ENCODE measurements at places on chromosomes 16 and 17. TPM values are rescaled to one million over a fixed set of nuclear protein-coding genes. Genes with fewer than 3 reads are reported as not detected.

DNA sequence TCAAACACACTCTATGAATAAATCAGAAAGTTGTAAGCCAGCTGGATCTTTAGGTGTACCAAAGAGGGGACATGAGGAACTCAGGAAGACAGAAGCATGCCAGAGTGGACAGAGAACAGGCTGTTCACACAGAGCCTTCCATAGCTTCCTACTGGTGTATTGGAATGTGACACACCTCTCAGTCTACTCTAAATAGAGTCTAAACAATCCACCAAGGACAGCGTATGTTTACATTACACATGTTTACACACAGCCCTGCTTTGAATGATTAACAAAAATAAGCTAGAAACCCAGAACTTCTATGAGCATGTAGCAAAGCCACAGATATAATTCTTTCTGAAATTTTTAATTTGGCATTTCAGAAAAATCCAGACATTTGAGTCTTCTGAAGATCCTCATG, 1279.0 kb upstream of the CDH8 start:
- no peaks in the 10 kb centered on the region for H3K36me3 ChIP-seq
- no peak overlapping the region for H3K27ac ChIP-seq
- H3K27me3 ChIP-seq = no peaks in the 10 kb centered on the region

GRCh38 chr17:46769531-46770438, 48.7 kb downstream of the WNT3 start:
- peaks cover 11% of the 10 kb centered on the region for H3K4me1 ChIP-seq
- no peaks in the 10 kb centered on the region for H3K36me3 ChIP-seq
- H3K27me3 ChIP-seq = no peaks in the 10 kb centered on the region
- no peak overlapping the region for H3K27ac ChIP-seq
- DNase-seq = no peak
- H3K4me3 ChIP-seq = no peak overlapping the region

DNA sequence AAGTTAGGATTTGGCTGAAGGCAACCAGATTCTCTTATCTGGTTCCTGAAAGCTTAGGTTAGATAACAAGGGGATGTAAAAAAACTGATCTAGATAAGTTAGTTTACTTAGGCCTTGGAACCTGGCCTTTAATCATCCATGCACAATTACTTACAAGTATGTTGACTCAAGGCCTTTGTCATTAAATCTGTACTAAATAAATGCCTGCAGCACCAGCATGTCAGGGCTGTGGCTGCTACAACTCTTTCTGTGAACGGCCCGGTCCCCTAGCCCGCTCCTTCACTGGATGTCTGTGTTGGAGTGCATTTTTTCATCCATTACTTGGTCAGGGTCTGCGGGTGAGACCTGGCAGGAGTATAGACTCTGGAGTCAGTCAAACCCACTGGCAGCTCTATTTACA, 48.4 kb upstream of the ALDH3A1 start:
- DNase-seq = no peak
- peaks cover 28% of the 10 kb centered on the region for H3K36me3 ChIP-seq
- H3K27ac ChIP-seq = no peak overlapping the region
- no peak overlapping the region for H3K4me3 ChIP-seq
- no peaks in the 10 kb centered on the region for H3K27me3 ChIP-seq
- peaks cover 8% of the 10 kb centered on the region for H3K4me1 ChIP-seq

CDH15 gene
- not detected for total RNA-seq

DNA sequence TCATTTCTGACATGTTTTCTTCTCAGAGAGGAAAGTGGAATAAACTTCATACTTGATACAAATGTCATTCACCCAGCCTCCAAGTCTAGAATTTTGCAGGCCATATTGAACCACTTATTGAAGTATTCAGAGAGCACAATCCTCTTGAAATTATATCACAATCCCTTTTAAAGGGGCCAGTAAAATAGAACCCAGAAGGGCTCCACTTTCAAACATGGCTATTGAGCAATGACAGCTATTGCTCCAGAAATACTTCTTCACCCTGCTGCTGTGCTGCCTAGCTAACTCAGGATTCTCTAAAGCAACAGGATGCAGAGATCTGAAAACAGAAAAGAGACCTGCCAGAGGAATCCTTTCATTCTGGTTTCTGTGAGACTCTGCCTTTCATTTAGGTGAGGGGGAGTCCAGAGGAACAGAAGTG, 275.0 kb upstream of the CDH5 start:
- H3K4me3 ChIP-seq = no peak overlapping the region
- DNase-seq = no peak

UNC45B gene
- not detected for total RNA-seq

DNA sequence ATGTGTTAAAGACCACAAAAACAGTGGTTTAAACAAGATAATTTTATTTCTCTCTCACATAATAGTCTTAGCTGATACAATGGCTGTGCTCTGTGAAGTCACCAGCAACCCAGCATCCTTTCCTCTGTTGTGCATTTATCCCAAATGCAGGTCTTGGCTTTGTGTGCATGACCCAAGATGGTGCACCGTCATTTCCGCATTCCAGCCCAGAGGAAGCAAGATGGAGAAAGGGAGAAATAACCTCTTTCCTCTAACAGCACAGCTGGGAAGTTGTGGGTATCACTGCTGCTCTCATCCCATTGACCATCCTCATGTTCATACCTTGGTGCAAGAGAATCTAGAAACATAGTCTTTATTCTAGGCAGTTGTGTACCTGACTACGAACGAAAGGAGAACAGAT, 21.8 kb downstream of the TMC5 start:
- no peak overlapping the region for H3K27ac ChIP-seq
- no peaks in the 10 kb centered on the region for H3K27me3 ChIP-seq
- H3K4me1 ChIP-seq = no peaks in the 10 kb centered on the region
- no peak for DNase-seq
- H3K4me3 ChIP-seq = no peak overlapping the region
- H3K36me3 ChIP-seq = no peaks in the 10 kb centered on the region

- no peak within 1 kb of the TSS for H3K4me3 ChIP-seq
- H3K4me1 ChIP-seq = peaks cover 10% of the 10 kb centered on the region
- H3K36me3 ChIP-seq = no peaks in the 10 kb centered on the region
- DNase-seq = peak; percentile 79
Measured at GRCh38 chr17:29005936-29006511, at the start of gene SEZ6. Gene SEZ6 (minus strand): TSS chr17:29006033. CDS start chr17:29005869, 164 bp downstream.

DNA sequence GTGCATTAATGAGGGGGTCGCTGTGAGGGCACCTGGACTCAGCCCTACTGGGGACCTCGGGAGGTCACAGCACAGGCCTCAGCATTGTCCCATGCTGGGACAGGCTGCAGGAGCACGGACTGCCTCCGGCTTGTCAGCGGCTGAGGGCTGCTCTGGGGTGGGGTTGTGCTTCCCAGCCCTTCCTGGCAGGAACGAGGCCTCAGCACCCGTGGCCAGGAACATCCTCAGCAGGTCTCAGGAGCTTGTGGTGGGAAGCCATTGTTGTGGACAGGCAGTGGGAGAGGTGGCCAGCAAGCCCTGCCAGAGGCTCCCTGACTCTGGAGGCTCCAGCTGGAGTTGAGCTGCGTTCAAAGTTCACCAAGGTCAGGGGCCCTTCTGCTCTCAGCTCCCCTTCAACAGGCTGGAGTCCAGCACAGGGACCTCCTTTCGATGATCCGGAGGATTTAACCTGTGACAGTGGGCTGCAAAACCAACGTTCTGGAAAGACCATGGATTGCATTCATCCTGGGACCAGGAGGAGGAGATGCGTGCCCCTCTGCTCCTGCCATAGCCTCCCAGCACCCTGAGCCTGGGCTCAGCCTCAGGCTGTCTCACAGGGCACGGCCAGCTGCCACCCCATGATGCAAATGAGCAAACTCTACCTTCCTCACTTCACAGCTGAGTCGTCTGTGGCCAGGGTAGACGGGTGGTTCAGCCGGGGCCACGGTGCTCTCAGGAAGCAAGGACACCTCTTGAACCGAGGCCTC, 32.6 kb downstream of the FOXL1 start:
- no peak overlapping the region for H3K27ac ChIP-seq
- H3K27me3 ChIP-seq = no peaks in the 10 kb centered on the region
- no peak for DNase-seq
- H3K4me3 ChIP-seq = no peak overlapping the region
- H3K4me1 ChIP-seq = no peaks in the 10 kb centered on the region
- no peaks in the 10 kb centered on the region for H3K36me3 ChIP-seq

GRCh38 chr16:3129137-3130131, 5.4 kb upstream of the ZNF213 start:
- DNase-seq = peak; percentile 74
- H3K4me3 ChIP-seq = no peak overlapping the region
- H3K4me1 ChIP-seq = peaks cover 33% of the 10 kb centered on the region
- peak overlapping the region; percentile 60 for H3K27ac ChIP-seq

GRCh38 chr16:82300374-82300951, 130.4 kb upstream of the MPHOSPH6 start:
- DNase-seq = no peak
- H3K4me3 ChIP-seq = no peak overlapping the region
- no peak overlapping the region for H3K27ac ChIP-seq
- H3K27me3 ChIP-seq = no peaks in the 10 kb centered on the region

- H3K4me3 ChIP-seq = no peak overlapping the region
- no peak for DNase-seq
- no peaks in the 10 kb centered on the region for H3K27me3 ChIP-seq
Measured at GRCh38 chr16:11416228-11417001, 71.2 kb downstream of the RMI2 start.

GRCh38 chr17:46863383-46864121, 12.2 kb downstream of the WNT9B start:
- no peak overlapping the region for H3K27ac ChIP-seq
- no peak overlapping the region for H3K4me3 ChIP-seq

DNA sequence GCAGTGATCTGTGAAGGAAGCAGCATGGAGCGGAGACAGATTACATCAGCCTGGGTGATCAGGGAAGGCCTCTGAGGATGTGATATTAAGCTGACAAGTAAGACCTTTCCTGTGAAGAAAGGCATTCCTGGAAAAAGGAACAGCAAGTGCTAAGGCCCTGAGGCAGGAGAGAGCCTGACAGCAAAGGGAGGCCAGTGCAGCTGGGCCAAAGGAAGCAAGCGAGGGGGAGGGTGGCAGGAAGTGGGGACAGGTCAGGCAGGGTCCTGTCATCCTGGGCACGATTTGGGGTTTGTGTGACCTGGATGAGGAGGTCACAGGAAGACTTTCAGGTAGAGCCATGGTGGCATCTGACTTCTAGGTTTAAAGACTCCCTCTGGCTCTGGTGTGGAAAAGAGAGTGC, 12.3 kb downstream of the CPNE2 start:
- H3K4me3 ChIP-seq = no peak overlapping the region
- no peaks in the 10 kb centered on the region for H3K27me3 ChIP-seq
- H3K36me3 ChIP-seq = no peaks in the 10 kb centered on the region
- no peaks in the 10 kb centered on the region for H3K4me1 ChIP-seq
- no peak for DNase-seq

CD300E gene
- total RNA-seq = not detected

DNA sequence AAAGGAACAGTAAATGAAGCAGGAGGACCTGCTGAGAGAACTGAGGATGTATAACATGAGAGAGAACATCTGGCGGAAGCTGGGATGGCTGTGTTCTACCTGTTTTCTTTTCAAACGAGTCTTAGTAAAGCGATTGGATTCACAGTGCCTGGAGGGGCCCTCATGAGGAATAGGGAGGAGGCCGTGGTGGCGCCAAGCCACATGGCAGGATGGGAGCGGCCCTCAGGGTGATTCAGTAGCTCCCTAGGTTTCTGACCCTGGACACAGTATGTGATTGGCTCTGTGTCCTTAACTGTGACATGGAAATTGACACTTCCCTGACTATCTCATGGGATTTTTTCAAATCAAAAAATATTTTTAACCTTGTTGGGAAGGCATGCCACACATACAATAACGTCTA, 32.1 kb downstream of the USP43 start:
- no peaks in the 10 kb centered on the region for H3K36me3 ChIP-seq
- DNase-seq = no peak
- H3K27me3 ChIP-seq = no peaks in the 10 kb centered on the region
- no peak overlapping the region for H3K4me3 ChIP-seq

- no peak overlapping the region for H3K4me3 ChIP-seq
- DNase-seq = no peak
- no peak overlapping the region for H3K27ac ChIP-seq
- peaks cover 19% of the 10 kb centered on the region for H3K4me1 ChIP-seq
- H3K36me3 ChIP-seq = no peaks in the 10 kb centered on the region
Measured at GRCh38 chr17:70318051-70318450, 148.7 kb downstream of the KCNJ2 start.

DNA sequence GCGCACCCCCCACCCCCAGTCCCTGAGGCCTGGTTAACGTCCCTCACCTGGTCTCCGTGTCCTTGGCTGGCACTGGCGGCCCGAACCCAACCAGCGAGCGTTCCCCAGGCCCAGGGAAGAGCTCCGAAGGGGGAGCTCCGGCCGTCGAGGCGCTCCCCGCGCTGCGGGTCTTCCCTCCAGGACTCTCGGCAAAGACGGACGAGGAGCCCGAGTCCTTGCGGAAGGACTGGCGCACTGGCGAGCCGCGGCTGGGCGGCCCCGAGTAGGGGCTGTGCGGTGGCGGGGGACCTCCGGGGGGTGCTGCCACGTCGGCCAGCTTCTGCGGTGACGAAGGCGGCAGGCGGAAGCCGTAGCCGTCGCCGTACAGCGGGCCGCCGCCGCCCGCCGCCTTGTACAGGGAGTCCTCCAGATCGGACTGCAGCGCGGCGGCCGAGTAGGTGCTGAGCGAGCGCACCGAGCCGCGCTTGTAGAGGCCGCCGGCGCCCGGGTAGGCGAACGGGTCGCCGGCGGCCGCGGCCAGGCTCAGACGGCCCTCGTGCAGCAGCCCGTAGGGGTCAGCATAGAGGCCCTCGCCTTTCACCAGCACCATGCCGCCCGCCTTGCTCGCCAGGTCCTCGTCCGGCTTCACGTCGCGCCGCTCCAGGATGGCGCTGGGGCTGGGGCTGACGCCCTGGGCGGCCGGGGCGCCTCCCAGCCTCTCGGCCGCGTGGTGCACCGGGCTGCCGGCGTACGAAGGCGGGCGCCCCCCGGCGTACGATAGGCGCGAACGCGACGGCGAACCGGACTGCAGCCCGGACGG, 44.1 kb downstream of the SRCIN1 start:
- H3K4me1 ChIP-seq = peaks cover 17% of the 10 kb centered on the region
- H3K27ac ChIP-seq = no peak overlapping the region
- DNase-seq = no peak
- no peaks in the 10 kb centered on the region for H3K36me3 ChIP-seq

DNA sequence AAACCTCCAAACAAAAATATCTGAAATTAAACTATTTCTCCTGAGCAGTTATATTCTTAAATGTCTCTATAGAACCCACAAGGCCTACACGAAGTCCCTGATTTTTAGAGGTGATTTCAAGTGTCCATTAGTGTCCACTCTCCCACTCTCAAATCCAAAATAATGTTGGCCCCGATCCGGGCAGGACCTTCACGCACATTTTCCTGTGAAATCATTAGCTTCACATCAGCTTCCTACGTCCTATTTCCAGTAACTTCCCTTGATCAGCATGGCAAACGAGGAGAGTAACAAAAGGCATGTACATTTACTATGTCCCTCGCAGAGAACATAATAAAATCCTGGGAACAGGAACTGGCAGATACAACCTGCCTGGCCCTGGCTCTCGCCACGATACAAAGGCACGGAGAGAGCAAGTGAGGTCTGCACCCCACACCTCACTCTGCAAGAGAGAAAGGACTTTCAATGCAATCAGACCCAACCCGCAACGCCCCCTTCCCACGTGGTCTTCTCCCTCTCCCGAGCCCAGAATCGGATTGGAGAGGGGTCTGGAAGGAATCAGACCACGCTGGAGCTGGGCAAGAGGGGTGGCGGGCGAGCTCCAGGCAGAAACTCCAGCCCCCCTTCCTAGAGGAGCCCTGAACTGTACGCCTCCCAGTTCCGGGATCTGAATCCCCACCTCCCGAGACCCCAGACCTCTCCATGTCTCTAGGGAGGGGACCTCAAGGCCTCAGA, 17.5 kb upstream of the C17orf78 start:
- DNase-seq = peak; percentile 61
- peaks cover 32% of the 10 kb centered on the region for H3K4me1 ChIP-seq
- H3K27me3 ChIP-seq = no peaks in the 10 kb centered on the region
- no peaks in the 10 kb centered on the region for H3K36me3 ChIP-seq
- H3K27ac ChIP-seq = no peak overlapping the region
